ENCODE measurements at places on chromosomes 5 and 9.

DNA sequence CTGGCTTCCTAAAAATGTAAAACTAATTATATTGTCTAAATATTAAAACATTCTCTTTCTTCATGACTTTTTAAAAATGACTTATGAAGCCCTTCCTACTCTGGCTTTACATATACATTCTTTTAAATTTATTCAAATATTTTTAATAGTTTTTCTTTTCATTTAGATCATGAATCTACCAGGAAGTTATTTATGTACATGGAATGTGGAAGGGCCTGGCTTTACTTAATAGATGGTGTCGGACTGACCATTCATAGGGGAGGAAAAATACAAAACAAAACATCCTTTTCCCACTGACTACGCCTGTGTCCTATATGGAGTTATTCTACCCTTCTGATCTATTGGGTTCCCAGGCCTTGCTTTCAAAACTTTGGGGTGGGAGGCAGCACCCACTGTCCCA lies 129.8 kb downstream of the MACROH2A1 start:
- DNase-seq, result no peak

- DNase-seq, result no peak
Observed at GRCh38 chr9:125929846-125930245, 182.7 kb downstream of the PBX3 start.

DNA sequence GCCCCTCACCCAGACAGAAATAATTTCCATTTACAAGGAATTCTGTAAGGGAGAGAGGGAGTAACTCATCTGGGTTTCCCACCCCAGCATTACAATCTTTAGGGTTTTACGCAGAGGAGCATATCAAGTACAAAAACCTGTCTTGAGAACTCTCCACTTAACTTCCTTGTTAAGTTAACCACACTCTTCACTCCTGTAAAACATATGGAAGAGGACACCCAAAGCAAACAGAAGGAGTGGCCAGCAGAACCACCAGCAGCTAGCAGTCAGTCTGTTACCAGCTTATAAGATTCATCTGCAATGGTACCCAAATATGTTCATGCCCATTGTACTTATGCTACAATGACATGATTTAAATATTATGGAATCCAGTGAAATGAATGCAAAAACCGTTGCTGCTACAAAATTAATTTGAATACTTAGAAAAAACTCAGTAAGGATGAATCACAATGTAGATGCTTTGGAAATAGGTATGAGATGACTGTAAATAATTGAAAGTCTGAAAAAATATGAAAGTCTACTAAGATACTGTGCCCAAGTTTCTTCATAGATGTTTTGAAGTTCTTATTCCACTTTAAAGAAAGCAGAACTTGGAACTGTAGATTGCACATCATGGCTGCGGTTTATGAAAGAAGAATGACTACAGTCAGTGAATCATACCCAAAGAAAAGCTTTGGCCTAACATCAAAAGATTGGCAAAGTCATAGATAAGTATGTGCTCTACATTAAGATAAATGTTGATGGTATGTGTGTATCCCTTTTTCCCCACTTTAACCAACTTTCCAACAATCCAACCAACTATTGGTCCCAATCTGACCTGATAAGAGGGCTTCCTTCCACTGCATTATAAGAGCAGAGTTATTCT lies 233.6 kb downstream of the ACTL7B start:
- no peak for DNase-seq

DNA sequence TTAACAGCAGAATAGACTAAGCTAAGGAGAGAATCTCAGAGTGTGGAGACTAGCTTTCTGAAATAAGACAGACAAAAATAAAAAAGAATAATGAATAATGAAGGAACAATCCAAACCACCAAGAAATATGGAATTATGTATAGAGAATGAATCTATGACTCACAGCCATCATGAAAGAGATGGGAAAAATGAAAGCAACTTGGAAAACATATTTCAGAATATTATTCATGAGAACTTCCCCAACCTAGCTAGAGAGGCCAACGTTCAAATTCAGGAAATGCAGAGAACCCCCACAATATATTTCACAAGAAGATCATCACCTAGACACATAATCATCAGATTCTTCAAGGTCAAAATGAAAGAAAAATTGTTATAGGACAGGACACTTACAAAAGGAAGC lies 349.0 kb upstream of the MPDZ start:
- DNase-seq, result no peak

DNA sequence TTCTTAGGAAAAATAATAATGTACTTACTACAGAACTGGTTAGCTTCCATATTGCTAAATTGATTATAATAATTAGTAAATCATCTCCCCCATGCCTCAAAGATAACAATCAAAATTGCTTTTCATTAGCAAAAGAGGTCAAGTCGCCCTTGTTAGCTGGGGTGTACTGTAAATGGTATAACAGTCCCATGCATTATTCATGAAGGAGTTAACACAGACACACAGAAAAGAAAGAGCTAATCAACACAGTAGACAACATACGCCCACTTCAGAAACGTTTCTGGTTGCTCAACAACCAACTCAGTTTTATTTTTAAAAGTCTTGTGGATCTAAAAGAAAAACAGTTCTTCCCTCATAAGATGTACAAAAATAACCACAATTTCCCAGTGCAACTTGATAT lies 100.2 kb downstream of the MPDZ start:
- no peak for DNase-seq

DNA sequence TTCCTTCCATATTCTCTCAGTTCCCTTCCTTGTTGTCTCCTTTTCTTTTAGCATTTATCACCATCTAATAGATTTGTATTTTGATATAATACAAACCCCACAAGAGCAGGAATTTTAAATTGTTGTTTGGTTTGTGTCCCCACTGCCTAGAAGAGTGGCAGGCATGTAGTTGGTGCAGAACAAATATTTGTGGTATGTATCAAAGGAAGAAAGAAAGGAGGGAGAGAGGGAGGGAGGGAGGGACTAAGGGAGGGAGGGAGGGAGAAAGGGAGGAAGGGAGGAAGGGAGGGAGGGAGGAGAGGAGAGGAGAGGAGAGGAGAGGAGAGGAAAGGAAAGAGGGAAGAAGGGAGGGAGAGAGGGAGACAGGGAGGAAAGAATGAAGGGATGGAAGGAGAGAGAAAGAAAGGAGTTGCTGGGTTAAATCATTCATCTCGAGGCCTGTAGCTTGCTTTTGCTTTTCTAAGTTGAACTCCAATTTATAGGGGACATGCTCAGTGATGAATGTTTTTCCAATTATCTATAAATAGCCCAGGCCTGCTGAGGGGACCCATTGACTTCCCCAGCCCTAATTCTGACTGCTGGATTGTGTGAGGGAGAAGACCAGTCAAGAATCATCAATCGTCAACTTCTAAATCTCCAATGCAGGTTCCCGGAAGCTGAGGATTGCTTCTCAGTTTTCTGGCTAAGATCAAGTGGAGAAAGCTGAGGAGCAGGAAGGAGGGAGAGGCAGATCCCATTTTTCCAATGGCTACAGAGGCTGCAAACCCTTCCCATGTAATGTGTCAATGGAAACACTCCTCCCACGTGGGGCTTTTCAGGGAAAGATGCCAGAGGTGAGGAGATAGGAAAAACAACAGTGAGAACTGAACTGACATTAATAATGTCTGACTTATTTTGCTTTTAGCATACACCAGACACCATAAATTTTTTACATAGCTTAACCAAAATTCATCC lies 320.7 kb downstream of the ASTN2 start:
- DNase-seq, result no peak

DNA sequence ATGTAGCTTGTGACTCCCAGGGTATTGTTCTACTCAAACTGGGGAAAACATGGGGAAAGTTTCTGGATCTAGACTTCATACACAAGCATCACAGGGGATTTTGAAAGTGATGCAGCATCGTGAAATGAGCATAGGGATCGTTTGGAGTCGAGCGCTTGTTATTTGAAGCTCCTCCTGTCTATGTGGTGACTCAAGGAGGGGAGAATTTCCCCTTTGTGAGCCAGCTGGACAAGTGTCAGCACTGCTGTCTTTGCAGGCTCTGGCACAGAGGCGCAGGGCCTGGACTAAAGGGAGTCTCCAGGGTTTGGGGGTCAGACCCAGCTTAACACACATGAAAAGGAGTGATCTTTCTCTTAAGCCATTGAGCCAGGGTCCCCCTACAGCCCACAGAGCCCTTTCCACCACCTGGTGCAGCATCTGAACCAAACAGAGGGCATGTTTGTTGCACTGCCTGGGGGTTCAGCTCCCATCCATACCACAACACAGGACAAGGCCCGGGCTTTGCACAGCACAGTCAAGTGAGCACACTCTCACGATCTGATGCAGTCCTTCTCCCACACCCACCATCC lies 51.0 kb downstream of the IRF1 start:
- peak; percentile 85 for DNase-seq

GRCh38 chr5:134136221-134136631 lies 21.7 kb downstream of the TCF7 start:
- no peak for DNase-seq

DNA sequence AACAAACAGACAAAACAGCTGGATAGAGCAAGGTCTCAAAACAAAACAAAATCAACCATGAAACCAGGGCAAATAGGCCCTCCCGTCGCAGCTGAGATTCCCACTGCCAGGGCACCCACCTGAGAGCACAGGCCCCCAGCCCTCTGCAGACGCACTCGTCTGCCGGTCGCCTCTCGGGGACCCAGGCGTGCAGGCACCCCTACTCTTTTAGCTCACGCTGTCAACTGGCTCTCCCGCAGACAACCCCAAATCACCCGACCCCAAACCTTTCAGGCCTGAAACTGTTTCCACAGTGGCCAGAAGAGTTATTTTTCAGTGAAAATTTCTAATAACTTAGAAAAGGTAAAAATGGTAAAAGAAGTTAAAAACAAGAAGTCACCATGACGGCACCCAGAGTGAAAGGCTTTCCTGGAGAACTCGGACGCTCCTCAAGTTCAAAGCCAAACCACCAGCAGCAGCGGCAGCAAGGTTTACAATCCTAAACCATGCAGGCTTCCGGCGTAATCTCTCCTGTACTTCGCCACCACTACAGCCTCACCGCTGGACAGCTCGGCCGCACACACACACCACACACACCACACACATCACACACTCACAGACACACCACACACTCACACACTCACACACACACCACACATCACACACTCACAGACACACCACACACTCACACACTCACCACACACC lies 1.9 kb upstream of the UBE2QL1 start:
- DNase-seq, result no peak

All from AG09319 (cell line).